ENCODE measurements at places on chromosomes 6 and 20.

DNA sequence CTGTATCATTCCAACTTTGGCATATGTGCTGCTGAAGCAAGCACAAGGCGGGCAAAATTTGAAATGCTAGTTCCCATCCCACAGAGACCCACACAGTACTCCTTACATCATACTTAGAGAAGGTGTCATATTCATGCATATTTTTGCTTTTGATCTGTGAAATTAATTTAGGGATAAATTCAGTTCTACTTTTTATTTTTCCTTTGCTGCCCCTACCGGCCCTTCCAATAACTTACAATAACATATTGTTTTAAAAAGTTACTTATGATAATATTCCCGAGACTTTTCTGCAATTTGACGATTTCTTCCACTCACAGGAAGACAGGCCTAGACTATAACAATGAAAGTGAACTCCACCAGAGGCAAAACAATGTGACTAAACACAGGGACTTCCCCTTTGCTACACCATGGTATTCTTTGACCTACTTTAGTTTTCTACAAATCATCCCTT lies 35.0 kb downstream of the SESN1 start:
- no peak for DNase-seq

- DNase-seq, result no peak
These were observed 366 bp downstream of the SLC22A1 start for GRCh38 chr6:160121981-160122380.

DNA sequence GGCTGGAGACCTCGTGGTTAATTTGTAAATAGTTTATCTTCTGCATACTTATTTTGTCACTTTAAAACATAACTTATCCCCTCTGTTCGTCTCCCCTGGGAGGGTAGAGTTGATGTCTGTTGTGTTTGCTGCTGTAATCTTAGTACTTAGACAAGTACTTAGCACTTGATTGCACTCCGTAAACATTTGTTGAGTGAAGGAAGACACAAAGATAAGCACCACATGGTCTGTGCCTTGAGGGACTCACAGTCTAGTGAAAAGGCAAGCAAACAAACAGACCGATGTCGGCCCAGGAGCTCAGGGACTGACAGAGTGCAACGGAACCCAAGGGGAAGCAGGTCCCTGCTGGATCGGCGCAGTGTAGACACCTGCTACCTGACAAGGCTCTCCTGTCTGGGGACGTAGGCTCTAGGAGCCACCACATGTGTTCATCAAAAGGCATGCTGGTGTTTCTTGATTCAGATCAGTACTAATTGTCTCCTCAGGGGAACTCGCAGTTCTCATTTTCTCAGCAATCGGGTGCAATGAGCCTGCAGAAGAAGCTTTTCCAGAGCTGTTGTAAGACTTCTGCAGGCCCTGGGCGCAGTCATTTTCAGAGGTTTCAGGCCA lies 31.4 kb downstream of the EDN3 start:
- DNase-seq, result peak; percentile 69

DNA sequence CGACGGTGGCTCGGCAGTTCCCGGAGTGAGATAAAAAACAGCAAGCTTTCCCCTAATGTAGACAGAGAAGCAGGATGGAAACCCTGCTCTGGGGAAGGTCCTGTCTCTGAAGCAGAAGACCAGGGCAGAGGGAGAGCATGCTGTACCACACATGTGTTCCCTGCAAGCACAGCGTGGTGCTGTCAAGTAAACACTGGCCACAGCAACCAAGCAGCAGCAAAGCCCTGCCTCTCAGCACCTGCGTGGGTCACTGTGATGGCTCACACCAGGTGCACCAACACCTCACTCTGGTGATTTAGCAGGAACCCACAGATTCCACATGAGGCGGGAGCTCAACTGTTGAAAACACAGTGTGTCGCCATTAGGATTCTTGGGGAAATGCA lies 65.2 kb upstream of the TXNDC5 start:
- DNase-seq, result no peak

GRCh38 chr20:47581090-47581489 lies 79.4 kb downstream of the NCOA3 start:
- no peak for DNase-seq

- no peak for DNase-seq
These were observed 79.5 kb upstream of the NEDD9 start for GRCh38 chr6:11311970-11312369.

GRCh38 chr6:90393232-90393884 lies 96.7 kb upstream of the BACH2 start:
- DNase-seq, result no peak

DNA sequence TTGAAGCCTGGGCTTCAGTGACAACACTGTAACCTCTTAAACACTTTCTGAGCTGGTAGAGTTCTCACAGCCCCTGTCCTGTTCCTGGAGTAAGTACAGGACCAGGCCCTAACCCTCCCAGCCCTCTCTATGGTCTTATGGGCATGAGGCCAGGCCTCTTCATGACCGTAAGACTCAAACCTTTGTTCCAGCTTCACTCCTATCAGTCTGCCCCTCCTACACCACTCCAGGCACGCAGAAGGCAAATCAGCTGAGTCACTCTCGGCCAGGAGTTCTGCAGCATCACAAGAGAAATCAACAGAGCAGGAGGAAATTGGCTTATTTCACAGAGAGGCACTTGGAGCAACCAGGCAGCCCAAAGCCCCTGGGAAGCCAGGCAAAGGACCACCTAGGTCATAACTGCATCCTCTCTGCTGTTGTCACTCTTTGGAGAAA lies 25.3 kb upstream of the CHD6 start:
- no peak for DNase-seq

- no peak for DNase-seq
These were observed 106.5 kb downstream of the ATP9A start for GRCh38 chr20:51661609-51662178.

DNA sequence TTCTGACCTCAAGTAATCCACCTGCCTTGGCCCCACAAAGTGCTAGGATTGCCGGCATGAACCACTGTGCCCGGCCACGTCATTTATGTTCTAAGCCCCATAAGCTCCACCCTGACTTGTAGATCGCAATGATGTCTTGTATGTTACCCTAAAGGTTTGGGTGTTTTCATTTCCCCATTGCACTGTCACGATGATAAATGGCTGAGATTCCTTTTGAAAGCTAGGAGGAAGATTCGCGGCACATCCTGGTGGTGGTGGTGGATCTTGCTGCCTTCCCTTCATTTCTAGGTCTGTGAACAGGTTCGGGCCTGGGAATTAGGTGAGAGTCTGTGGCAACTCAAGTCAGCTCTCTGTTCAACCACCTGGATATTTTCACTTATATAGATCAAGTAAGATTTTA lies 28.3 kb downstream of the MUC22 start:
- DNase-seq, result no peak

GRCh38 chr20:10002866-10003265 lies 31.9 kb upstream of the ANKEF1 start:
- DNase-seq, result no peak

DNA sequence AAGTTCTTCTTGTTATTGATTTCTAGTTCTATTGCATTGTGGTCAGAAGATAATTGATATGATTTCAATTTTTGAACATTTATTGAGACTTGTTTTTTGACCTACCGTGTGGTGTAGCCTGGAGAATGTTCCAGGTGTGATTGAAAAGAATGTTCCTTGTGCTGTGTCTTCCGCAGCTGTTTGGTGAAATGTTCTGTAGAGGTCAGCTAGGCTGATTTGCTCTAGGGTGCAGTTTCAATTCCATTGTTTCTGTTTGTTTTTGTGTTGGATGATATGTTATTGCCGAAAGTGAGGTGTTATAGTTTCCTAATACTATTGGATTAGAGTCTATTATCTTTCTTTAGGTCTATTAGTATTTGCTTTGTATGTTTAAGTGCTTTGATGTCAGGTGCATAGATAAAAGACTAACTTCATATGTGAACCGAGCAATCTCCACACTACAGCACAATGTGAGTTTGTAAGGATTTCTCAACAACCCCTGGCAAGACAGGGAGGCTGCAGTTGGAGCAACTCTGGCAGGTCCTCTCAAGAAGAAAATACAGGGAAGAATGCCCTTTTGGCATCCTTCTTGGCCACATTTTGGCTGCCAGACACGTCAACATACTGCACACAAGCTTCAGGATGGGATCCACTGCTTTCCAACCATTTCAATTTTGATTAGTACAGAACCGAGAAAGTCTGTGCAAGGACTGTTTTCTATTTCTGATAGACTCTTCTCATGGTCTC lies 320.7 kb downstream of the RNF144B start:
- no peak for DNase-seq

DNA sequence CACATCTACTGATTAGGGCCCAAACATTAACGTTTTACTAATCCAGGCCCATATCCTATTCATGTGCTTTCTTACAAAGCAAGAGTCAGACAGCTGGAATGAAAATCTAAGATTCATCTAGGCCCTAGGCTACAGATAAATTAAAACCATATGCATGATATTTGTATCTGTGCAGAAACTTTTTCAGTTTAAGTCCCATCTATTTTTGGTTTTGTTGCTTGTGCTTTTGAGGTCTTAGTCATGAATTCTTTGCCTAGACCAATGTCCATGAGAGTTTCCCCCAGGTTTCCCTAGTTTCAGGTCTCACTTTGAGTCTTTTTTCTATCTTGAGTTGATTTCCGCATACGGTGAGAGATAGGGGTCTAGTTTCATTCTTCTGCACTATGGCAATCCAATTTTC lies 20.2 kb downstream of the ADNP start:
- no peak for DNase-seq

DNA sequence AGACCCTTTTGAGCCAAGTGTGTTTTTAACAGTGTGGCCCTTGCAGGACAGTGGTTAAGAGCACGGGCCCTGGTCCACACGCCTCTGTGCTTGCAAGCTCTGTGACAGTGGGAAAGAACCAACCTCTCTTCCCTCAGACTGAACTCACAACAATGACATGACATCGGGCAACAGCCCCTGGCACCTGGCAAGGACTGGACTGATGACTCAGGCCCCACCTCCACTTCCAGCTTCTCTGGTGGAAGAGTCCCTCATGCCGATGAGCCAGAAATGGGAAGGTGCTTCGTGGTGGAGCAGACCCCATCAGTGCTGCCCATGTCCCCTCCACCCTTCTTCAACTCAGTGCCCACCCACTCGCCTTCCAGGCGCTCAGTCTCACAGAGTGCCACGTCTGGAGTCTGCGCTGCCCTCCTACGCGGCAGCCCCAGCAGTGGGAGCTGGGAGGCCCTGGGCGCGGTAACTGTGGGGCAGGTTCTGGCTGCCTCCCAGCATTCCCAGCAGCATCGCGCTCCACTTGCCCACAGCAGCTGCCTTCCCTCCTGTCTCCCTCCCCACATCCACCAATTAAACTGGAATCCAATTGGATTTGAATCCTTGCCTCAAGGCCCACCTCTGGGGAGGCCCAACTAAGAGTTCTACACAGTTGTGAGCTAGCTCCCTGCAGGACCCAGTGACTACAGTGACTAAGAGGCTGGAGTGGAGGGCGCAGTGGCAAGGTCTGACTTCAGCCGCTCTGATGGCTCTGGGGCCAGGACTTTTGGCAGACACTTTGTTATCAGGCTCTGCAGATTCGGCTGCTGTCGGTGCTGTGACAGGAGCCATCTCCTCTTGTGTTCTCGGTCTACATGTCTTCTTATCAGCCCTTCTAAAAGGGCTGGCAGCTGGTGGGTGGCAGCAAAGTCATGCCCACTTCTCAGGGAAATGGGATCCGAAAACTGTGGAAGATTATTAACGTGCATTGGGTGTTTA lies 156.8 kb upstream of the MLN start:
- no peak for DNase-seq

GRCh38 chr6:11416936-11417576 lies 120.5 kb upstream of the TMEM170B start:
- DNase-seq, result no peak

DNA sequence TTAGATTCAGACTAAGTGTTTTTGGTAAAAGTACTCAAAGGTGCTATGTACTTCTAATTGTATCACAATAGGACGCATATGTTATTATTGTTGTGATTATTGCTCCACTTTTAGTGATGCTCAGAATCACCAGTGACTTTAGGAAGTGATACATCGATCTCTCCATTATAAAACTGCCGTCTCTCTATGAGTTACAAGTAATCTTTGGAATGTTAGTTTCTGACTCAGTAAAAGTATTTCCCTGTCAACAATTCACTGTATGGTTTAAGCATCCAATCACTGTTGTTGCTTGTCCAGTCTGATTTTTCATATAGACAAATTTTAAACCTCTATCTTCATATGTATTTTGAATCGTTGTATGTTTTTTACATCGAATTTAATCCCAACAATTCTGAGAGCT lies 9.4 kb downstream of the DCBLD1 start:
- DNase-seq, result no peak

- DNase-seq, result no peak
These were observed 24.4 kb downstream of the STAU1 start for GRCh38 chr20:49163696-49164095.

DNA sequence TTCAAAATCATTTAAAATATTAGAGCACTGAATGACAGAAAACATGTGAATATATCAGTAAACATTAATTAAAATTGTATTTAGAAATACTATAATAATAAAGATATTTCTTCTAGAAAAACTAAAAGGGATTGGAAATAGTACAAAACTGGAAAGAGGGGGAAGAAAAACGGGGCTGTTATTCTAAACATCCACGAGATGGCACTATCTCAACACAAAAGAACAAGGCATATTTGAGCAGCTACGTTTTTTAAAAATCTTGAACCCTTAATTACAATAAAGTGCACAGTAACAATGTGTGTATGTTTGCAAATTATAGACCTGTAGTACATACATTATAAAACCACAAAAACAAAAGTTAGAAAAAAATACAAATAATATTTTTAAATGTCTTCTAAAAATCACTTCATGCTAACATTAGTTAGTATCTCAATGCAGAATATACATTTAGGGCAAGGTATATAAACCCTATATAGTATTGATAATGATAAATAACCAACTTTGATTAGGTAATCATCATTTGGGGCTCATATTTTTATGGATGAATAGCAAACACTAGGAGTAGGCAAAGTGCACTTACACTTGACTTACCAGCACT lies 42.5 kb upstream of the PNISR start:
- no peak for DNase-seq

DNA sequence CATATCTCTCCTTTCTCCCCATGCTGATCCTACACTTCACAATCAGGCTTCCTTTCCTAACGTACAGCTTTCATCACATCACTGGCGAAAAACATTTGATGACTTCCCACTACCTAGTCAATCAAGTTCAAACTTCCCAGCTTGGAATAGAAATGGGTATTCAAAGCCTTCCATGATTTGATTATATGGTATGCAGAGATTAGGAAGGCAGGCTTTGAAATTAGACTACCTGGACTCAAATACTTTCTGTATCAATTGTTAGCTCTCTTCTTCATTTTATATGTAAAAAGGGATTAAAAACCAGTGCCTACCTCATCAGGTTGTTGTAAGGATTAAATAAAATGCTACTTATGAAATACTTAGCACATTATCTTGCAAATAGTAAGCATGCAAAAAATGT lies 7.7 kb downstream of the NCOA6 start:
- DNase-seq, result no peak

GRCh38 chr20:33900521-33901131 lies 89.5 kb downstream of the CHMP4B start:
- DNase-seq, result no peak

- DNase-seq, result no peak
These were observed 668.2 kb downstream of the DHX35 start for GRCh38 chr20:39630215-39630908.

All from RWPE2 (cell line).